ENCODE measurements at places on chromosomes 16 and 17. TPM values are rescaled to one million over a fixed set of nuclear protein-coding genes. Genes with fewer than 3 reads are reported as not detected.

The LITAFD gene
- total RNA-seq: not detected

The TVP23A gene
- total RNA-seq: 0.12 TPM

The KLHL36 gene
- 36.0 TPM for total RNA-seq

The TEX14 gene
- total RNA-seq: 0.17 TPM

The CACNG5 gene
- not detected for total RNA-seq

The BRD7 gene
- total RNA-seq: 29.8 TPM

The RTN4RL1 gene
- 0.58 TPM for total RNA-seq

The SOX15 gene
- total RNA-seq: 0.85 TPM

The RAD51D gene
- total RNA-seq: 17.3 TPM

The SHMT1 gene
- 7.9 TPM for total RNA-seq

The GCGR gene
- total RNA-seq: not detected

The SBK1 gene
- not detected for total RNA-seq
